ENCODE measurements at places on chromosomes 12 and 14. TPM values are rescaled to one million over a fixed set of nuclear protein-coding genes. Genes with fewer than 3 reads are reported as not detected.

DNA sequence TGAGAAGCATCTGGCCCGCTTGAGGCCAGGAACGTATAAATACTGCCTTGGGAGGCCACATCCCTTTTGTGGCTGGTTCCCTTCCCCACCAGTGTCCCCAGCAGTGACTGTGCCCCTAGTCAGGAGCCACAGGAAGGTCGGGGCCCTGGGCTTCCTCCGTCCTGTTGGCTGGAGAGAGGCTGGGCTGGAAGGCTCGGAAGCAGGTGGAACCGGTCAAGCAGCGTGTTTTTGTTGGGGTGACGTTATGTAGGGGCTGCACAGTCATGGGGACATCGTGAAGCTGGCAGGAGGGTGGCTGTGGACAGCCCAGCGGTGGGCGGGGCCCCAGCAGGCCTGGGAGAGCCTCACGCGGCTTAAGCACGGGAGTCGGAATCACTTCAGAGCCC, 10.1 kb downstream of the XRCC3 start:
- no peak for DNase-seq

DNA sequence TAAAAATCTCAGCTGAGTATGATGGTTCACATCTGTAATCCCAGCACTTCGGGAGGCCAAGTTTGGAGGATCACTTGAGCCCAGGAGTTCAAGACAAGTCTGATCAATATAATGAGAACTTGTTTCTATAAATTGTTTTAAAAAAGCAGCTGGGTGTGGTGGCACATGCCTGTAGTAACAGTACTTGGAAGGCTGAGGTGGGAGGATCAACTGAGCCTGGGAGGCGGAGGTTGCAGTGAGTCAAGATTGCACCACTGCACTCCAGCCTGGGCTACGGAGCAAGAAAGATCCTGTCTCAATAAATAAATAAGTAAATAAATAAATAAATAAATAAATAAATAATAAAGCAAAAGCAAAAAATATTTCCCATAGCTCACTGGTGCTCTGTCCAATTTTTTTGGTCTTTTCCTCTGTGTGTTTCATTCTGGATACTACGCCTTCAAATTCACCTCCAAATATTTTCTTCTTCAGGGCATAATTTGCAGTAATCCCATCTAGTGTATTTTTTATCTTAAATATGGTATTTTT, 32.7 kb upstream of the SNX6 start:
- DNase-seq: no peak

GRCh38 chr12:52209321-52209720, 17.5 kb upstream of the KRT80 start:
- DNase-seq: no peak

DNA sequence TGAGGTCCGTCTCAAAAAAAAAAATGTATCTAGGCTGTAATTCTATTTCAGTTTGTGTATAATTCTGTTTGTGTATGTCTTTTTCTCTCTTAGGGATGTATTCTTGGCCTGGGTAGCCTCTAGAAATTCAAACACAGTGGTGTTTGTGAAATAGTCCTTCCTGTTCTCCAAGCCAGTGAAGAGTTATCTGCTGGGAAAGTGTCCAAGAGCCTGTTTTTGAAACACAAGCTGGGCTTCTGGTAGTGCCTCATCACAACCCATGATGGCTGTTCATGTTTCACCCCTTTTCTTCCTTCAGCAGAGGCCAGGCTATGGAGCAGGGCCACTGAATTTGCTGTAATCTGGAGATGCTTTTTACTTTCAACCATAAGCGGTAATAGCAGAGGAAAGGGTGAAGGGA, 14.7 kb downstream of the METTL3 start:
- DNase-seq: no peak

DNA sequence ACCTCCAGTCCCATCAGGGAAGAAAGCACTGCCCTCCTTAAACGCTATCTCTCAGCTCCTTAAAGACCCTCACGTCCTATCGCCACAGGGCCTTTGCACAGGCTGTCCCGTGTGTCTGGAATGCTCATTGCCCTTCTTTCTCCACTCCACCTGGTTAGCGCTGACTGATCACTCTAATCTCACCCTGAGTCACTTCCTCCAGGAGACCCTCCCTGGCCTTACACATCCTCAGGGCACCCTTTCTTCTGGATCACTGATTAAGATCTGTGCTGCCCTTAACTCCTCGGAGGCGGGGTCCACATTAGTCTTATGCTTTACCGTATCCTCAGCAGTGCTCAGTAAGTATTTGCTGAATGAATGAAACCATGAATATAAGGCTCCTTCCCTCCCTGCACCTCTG, 94.7 kb downstream of the SYNE3 start:
- no peak for DNase-seq

The RERG gene
- not detected for total RNA-seq

The KRT84 gene
- total RNA-seq: not detected

All from HCT116 (cell line).